ENCODE measurements at places on chromosomes 7 and 10.

GRCh38 chr7:66296557-66296956 is 91.4 kb downstream of the TPST1 start:
- DNase-seq = no peak

DNA sequence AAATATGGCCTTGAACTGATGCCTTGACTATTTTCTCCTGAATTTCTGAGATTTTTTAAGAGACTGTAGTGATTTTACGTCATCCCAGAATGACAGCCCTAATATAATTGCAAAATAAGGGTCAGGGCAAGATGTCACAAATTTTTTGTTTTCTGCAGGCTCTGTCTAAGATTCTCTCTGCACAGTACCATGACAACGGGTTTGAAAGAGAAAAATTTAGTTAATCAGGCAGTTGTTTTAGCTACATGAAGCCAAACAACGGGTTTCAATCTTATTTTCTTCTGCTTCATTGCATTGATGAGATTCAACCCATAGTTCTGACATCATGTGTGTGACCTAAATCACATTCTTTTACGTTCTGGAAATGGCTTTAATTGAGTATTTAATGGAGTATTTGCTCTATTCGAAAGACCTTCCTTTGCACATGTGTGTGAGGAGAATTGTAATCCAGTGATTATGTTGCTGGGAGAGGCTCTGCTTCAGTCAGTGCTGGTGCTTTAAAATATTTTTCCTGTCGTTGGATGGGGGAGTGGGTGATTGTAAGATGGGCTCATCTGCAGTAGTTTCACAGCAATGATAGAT is 118.0 kb upstream of the RHOBTB1 start:
- no peak for DNase-seq

DNA sequence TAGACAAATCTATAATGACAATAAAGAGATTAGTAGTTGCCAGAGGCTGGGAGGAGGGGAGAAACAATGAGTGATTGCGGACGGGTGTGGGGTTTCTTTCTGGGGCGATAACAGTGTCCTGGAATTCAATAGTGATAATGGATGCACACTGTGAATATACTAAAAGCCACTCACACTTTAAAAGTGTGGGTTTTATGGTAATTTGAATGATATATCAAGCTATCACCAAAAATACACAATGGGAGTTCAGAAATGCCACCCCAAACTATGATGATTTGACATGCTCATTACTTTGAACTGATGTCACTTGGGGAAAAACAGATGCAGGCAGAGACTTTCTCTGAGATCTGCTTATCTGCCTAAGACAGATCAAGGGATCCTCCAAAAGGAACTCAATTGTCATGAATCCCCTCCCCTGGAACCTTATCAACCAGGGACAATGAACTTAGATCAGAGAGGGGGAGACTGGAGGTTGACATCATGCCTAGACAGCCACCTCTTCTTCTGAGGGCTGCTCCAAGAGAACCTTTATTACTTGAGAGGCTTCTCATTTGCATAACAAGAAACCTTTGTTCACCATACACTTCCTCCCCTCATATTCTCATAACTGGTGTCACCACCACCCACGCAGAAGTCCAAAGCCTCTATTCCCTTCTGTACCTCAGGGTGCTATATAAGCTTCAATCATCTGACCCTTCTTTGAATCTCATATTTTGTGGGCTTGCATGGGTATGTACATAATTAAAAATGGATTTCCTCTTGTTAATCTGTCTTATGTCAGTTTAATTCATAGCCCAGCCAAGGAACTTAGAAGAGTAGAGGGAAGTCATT is 14.8 kb upstream of the ZC3HAV1 start:
- no peak for DNase-seq

DNA sequence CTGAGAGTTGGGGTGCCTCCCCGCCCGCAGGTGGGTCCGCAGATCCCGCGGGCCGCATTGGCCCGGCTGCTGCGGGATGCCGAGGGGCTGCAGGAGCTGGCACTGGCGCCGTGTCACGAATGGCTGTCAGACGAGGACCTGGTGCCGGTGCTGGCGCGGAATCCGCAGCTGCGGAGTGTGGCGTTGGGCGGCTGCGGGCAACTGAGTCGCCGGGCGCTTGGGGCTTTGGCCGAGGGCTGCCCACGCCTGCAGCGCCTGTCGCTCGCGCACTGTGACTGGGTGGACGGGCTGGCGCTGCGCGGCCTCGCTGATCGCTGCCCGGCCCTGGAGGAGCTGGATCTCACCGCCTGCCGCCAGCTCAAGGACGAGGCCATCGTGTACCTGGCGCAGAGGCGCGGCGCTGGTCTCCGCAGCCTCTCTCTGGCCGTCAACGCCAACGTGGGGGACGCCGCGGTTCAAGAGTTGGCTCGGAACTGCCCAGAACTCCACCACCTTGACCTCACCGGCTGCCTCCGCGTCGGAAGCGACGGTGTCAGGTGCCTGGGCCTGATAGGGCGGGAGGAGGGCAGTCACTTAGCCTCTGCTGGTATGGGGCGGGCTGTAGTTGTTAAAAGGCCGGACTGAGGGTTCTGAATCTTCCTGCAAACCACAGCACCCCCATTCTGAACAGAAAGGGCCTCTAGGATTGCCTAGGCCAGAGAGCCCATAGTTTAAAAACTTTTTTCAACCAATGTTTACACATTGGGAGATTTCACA is 1.3 kb downstream of the FBXL15 start:
- DNase-seq = no peak

DNA sequence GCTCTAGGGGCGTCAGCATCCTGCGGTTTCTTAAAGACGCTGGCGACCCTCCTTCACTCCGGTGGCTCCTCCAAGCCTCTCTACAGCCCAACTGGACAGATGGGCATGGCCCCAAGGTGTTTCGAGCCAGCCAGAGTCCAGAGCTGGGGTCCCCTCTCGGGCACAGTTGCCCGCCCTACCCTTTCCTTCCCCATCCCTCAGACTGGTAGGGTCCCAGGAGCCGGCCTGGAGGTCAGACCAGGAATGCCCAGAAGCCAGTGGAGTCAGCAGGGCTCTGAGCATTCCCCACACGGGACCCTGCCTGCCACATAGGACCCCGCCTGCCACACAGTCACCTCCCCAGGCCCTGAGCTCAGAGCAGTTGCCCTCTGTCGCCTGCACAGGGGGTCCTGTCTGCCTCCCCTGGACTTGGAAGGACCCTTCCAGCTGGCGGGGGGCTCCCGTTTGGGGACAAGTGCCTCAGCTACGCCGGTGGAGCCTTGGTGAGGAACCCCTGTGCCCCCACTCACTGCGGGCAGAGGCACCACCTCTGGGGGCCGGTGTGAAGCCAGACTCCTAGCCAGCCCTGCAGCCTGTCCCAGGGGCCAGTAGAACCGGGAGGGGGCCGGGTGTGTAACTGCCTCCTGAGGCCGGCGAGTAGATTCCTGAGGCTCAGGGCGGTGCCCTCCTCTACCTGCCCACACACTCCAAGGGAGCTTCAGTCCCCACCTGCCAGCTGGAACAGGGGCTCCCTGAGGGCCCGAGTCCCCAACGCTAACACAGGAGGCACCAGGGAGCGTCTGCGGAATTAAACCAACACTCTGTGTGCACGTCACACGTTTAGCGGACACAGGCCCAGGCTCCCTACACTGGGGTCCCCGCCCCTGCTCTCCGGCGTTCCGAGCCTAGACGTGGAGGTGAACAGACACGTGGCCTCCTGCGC is 19.4 kb upstream of the PDGFA start:
- no peak for DNase-seq

Data from activated CD4-positive, alpha-beta T cell treated with anti-CD3 and anti-CD28 coated beads for 24 hours (primary cell).